ENCODE measurements at places on chromosomes 4 and X.
A peak's percentile ranks its signal among the peaks of the same experiment; 100 is the strongest.

- DNase-seq = no peak
These were observed 56.8 kb downstream of the PRRG1 start for GRCh38 chrX:37405956-37406355.

DNA sequence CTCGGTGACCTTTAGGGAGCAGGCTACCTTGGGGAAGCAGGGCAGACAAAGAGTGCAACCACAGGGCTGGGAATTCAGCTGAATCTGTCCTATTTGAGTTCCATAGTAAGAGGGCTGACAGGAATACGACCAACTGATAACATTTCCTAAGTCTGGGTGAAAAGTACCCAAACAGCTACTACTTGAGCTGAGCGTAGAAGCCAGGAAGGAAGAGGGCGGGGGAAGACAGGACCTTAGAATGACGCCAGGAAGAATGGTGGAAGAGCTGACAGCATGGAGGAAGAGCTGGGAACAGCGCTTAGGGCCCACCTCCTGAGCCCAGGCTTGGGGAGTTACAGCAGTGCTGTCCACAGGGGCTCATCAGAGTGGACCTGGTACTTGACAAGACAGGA, 14.4 kb downstream of the MECP2 start:
- DNase-seq = no peak

DNA sequence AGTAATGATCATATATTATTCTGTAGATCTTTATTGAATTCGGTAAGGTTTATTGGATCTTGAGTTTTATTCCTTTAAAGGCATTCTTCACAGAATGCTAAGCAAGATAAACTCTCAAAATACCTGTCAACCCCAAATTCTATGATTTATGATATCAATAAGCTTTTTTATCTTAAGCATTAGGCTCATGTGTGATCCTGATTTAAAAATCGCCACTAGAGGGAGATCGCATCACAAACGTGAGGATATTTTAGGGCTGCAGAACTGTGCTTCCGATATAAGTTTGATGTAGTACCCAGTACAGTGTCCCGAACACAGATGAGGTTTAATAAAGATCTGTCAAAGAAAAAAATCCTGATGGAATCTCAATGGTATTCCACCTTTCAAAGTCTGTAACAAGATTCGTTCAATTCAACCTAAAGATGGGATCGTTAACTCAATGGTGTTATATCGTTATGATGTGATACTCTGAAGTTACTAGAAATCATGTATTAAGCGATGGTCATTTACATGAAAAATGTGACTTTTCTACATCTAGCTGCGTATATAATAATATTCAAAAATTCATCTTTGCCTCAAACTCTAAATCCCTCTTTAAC, 169.0 kb downstream of the CORIN start:
- no peak for DNase-seq

- DNase-seq = no peak
These were observed 62.7 kb downstream of the SHROOM2 start for GRCh38 chrX:9848718-9849479.

- no peak for DNase-seq
These were observed 156.6 kb downstream of the CAMK2D start for GRCh38 chr4:113604955-113605354.

- no peak for DNase-seq
These were observed 7.2 kb downstream of the CTSO start for GRCh38 chr4:155946486-155946885.

DNA sequence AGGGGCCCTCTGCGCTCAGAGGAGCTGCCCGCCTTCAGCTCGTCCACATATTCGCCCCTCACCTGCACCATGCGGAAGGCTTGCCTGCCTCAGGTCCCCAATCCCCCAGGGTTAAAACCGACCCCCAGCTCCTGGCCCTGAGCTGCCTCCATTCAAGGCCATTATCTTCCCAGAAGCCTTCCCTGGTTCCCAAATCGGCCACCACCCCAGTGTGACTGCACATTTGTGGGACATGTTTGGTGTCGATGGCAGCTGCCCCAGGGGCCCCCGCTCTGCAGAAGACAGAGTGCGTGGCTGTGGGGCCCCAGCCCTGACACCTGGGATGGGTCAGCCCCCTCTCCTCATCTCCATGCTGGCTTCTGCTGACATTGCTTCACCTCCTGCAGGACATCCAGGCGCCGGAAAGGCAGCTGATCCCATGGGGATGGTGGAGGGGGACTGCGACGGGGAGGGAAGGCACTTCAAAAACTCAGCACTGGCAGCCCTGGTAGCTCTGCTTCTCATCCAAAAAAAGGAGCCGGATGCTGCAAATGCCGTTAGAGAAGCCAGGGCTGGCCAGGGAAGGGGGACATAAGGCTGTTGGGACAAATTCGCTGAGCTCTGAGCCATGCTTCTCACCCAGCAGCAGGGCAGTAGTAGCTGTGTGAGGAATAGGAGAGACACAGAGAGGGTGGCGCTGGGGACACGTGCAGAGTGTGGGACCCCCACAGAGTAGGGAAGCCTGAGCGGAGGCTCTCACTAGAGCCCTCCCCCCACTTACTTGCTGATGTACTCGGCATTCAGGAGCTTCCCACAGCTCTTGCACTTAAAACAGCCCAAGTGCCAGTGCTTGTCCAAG, 78.5 kb downstream of the ABLIM2 start:
- DNase-seq = no peak

DNA sequence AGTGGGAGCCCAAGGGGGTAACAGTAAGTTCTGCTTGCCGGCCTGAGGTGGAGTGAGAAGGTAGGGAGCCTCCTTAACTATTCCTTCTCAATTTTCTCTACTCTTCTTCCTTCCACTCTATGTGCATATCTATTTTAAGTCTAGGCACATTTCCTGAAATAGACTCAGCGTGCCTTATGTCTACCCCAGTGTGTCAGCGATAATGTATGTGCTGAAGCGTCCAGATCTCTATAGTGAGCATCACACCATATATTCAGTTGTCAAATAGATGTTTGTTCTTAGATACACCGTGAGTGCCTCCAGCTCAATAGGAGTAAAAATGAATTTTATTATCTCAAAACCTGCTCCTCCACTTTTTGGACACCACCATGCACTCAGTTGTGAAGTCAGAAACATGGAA, 51.5 kb upstream of the RAB33B start:
- no peak for DNase-seq

GRCh38 chrX:131746491-131746968, 202.7 kb downstream of the OR13H1 start:
- peak; percentile 50 for DNase-seq

- DNase-seq = no peak
These were observed 771.3 kb downstream of the RAB28 start for GRCh38 chr4:12712648-12713339.

GRCh38 chrX:24577091-24577490, 70.1 kb downstream of the PCYT1B start:
- DNase-seq = no peak

GRCh38 chr4:27861381-27861787, 1000.7 kb downstream of the STIM2 start:
- no peak for DNase-seq

- DNase-seq = no peak
These were observed 66.5 kb upstream of the TMEM184C start for GRCh38 chr4:147550626-147551246.

- DNase-seq = no peak
These were observed 15.2 kb downstream of the PDLIM5 start for GRCh38 chr4:94466923-94467322.

DNA sequence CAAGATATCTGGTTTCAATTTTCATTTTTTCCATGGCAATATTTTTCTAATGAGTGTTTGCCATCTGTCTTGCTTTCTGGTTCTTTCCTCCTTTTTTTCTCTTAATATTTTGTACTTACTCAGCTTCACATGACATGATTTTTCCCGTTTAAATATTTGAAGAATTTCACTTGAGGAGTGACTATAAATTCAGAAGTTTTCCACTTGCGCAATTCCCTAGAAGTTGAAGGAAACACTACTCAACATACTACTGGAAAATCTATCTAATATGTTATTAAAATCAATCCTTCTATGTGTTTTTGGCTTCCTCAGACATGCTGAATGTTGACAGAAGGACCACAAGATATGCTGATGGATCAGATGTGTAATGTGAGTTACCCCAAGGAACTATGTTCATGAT, 36.8 kb upstream of the BANK1 start:
- DNase-seq = no peak

- no peak for DNase-seq
These were observed 114.9 kb downstream of the PPARGC1A start for GRCh38 chr4:23774909-23775308.
